NCI-H2171 (cell line): ENCODE measurements at places on chromosomes 4 and X.

DNA sequence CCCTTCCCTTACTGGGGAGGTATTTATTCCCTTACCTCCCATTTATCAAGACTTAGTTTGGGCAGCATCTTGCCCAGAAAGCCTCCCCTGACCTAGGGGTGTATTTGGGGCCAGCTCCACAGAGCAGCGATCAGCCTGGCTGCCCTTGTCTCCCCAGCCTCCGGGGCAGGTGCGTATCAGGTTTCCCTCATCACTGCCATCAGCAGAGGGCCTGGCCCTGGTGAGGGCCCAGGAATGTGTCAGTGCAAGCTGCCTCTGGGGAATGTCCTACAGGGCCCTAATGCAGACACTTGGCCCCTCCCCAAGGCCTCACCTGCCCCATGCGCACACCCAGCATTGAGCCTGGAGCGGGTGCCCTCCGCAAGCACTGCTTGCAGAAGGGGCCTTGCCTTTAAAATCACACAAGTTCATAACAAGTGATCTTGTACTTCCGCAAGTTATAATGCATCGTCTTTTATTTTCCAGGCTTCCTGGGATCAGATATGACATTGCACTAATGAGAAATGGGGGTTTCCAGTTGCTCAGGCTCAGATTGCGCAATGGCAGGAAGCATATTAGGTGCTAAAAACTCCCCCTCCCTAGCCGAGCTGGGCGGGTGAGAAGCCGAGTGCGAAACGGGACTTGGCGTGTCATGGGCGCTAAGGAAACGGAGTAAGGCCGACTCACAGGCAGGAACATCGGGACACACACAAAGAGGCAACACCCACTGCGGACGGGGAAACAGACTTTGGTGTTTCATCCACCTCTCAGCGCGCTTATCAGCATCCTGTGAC lies 25.4 kb upstream of the AFAP1 start:
- no peak for DNase-seq

DNA sequence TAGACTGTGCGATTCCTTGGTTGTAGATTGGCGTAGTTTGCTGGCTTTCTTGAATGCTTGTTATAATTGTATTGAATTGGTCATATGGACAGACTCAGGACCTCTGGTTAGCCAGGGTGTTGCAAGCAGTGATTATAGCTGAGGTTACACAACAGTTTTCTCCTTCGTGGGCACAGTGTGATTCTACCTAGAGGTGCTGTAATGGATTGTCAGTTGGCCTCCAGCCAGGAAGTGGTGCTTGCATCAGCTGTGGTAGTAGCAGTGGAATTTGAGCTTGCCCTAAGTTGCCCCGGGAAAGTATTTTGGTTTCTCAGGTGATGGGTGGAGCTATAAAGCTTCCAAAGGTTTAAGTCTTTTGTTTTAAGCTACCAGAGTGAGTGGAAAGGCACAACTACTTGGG lies 23.1 kb upstream of the GABRG1 start:
- no peak for DNase-seq

GRCh38 chr4:111359602-111360001 lies 736.7 kb upstream of the PITX2 start:
- no peak for DNase-seq

- no peak for DNase-seq
These were observed 55.1 kb upstream of the ZCCHC13 start for GRCh38 chrX:74248889-74249288.

DNA sequence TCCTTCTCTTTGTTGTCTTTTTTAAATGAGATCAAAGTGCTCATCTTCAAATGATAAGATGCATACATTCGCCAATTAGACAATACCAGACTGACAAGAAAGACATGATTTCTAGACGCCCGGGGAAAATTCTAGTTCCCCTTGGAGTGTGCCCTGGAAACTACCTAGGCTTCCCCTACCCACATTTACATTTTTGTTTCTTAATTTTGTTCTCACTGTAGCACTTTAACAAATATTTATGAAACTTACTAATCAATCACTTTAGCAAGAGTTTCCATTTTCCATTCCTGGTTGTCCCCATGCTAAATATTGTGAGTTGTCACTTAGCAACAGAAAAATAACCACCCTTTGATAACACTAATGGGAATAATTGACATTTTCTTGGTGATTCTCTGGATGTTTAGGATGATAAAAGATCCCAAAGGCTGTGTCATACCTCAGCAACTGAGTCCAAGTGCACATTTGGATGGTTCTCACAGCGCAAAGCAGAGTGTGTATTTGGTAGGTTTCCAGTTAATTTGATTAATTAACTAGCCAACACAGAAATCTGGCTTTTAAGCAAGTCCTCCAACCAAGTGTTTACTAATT lies 69.6 kb downstream of the FGFBP1 start:
- DNase-seq = no peak

GRCh38 chr4:151659601-151660364 lies 101.0 kb downstream of the GATB start:
- no peak for DNase-seq

GRCh38 chrX:130631011-130631410 lies 229.2 kb downstream of the RBMX2 start:
- no peak for DNase-seq

DNA sequence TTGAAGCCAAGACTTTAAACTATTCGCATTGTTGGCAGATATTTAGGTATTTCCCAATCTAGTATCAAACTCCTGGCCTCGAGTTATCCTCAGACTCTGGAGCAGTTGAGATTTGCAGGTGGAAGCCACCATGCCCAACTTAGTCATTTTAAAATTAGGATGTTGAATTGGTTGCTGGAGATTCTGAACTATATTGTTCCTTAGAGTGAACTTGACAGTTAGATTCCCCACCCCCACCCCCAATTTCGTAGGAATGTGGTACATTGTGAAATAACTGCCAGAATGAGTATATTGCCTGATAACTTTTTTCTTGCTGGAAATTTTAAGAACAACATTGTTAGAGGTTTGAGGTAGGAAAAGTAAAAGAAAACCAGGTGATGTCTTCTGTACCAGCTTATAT lies 2.3 kb downstream of the NOCT start:
- no peak for DNase-seq
